ENCODE measurements at places on chromosomes 6 and 20.

- no peak for DNase-seq
These were observed 152.6 kb upstream of the SMLR1 start for GRCh38 chr6:130674604-130675003.

GRCh38 chr6:47671777-47672176, 26.6 kb upstream of the ADGRF4 start:
- DNase-seq: no peak

DNA sequence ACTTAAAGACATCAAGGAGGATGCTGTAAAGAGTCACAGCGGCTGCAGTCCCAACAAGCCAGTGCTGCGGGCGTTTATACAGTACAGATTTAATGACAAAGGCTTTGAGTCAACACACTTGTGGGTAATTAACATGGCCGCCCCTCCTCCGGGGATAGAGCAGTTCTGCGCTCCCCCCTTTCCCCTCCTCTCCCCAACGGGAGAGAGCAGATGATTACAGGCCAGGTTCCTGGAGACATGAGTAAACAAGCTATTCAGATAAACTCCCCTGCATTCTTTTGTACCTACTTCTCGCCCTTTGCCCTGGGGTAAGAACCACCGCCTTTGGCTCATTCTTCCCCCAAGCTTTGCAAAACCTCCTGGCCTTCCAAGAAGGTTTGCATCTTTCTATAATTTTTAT, 23.6 kb upstream of the FABP7 start:
- no peak for DNase-seq

DNA sequence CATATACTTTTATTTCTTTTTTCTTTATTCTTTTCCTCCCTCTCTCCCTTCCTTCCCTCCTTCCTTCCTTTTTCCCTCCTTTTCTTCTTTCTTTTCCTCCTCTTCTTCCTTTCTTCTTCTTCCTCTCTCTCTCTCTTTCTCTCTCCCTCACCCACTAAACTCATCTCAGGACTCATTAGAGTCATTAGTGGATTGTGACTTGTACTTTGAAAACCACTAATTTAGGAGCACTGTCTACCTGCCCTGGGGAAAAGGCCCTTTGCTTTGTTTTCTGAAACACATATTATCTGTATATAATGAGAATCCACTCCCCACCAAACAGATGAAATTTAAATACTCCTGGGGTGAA, 68.7 kb upstream of the CEP85L start:
- no peak for DNase-seq

DNA sequence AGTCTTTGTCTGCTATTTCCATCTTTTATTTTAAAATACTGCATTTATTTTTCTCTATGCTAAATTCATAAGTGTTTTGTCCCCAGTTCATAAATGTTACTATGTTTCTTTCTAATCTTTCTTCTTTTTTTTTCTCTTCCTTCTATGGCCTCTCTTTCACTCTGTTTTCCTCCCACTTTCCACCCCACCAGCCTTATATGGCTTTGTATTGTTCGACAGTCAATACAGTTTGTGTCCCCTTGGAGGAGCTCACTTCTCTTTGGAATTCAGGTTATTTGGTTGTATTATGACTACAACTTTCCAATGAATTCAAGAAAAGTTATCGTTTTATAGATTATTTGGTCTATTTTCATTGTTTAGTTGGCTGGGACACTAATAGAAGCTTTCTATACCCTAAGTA, 393.5 kb downstream of the NKAIN2 start:
- DNase-seq: no peak

GRCh38 chr20:4406627-4407026, 315.1 kb upstream of the PRND start:
- DNase-seq: no peak

DNA sequence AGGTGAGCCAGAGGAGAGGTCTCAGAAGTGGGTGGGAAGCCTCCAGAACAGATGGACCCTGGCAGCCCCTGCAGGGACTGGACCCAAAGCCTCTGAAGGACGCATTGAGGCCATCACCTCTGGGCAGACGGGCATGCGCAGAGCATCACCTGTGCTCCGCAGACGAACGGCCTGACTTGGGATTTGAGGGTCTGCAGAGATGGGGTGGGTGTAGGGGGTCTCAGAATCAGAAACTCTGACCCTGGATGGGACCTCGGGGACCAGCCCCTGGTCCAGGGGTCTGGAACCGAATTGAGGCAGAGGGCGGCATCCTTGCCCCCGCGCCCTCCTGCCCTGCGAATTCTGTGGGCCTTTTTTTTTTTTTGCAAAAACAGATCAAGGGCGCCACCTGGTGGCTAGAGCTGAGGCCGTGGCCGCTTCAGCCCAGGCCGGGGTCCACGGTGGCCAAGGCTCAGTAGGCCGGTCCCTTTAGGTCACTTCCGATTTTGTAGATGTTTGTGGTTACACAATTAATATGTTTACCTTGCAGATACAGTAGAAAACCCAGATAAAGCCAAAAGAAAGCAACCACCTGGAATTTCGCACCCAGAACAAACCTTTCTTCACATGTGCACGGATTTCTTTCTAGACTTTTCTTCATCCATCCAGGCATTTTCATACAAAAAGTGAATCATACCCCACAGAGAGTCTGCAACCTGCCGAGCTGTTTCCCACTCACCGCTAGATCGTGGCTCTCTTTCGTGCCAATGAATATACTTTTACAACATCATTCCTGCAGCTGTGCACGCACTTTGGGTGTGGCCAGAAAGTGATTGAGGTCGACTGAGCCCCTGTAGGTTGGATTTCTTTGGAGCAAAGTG, 25.9 kb downstream of the ZBP1 start:
- no peak for DNase-seq

DNA sequence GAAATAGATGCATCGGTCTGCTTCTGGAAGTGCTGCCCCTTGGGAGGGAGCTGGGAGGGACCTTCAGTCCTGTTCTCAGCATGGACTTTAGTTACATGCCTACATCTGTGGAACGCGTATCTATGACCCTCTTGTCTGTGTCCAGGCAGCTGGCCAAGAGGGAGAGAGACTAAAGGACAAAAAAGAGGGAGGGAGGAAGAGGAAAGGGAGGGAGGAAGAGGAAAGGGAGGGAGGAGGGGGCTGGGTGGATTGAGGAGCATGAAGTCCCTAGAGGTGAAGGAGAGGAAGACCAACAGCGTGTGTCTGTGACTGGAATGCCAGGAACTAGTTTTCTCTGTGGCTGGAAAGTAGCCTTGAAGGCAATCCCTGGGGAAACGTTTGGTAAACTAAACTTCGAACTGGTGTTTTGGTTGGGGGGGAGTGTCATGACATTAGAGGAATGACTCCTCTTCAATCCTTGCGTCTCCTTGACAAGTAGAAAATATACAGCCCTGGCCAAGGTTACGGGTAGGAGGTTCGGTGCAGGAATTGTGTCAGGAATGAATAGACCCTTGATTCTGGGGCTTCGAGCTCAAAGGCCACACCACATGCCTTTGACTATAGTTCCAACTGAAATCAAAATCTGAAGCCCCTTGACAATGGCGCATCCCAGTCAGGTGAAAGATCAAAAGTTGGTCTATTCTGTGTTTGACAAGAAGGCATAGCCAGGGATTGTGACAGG, 52.0 kb upstream of the PLEKHG1 start:
- no peak for DNase-seq

Data from right renal pelvis (tissue), 4 donors.